Activated T-helper 2 cell treated with anti-CD3 and anti-CD28 coated beads, Interferon-gamma antibody, Interleukin-2, Interleukin-4, amounts not matched to agents 10 μg/mL and 5 μg/mL and 100 μg/mL, durations not matched to agents 14 hours and 24 hours and 36 hours (primary cell): ENCODE measurements at places on chromosomes 2 and 18. TPM values are rescaled to one million over a fixed set of nuclear protein-coding genes. Genes with fewer than 3 reads are reported as not detected.

GRCh38 chr18:24630346-24630880 lies 170.0 kb downstream of the HRH4 start:
- H3K4me3 ChIP-seq, result no peak overlapping the region
- no peaks in the 10 kb centered on the region for H3K27me3 ChIP-seq
- DNase-seq, result no peak
- no peaks in the 10 kb centered on the region for H3K4me1 ChIP-seq
- H3K27ac ChIP-seq, result no peak overlapping the region
- no peaks in the 10 kb centered on the region for H3K36me3 ChIP-seq

- no peaks in the 10 kb centered on the region for H3K27me3 ChIP-seq
- no peak overlapping the region for H3K4me3 ChIP-seq
- H3K4me1 ChIP-seq, result no peaks in the 10 kb centered on the region
- H3K27ac ChIP-seq, result no peak overlapping the region
- DNase-seq, result no peak
- H3K36me3 ChIP-seq, result no peaks in the 10 kb centered on the region
Observed at GRCh38 chr2:190136259-190136658, 73.7 kb upstream of the MSTN start.

GRCh38 chr18:32956591-32957315 lies 183.9 kb upstream of the KLHL14 start:
- no peaks in the 10 kb centered on the region for H3K4me1 ChIP-seq
- no peaks in the 10 kb centered on the region for H3K36me3 ChIP-seq
- H3K27ac ChIP-seq, result no peak overlapping the region
- DNase-seq, result no peak
- no peak overlapping the region for H3K4me3 ChIP-seq
- no peaks in the 10 kb centered on the region for H3K27me3 ChIP-seq

DNA sequence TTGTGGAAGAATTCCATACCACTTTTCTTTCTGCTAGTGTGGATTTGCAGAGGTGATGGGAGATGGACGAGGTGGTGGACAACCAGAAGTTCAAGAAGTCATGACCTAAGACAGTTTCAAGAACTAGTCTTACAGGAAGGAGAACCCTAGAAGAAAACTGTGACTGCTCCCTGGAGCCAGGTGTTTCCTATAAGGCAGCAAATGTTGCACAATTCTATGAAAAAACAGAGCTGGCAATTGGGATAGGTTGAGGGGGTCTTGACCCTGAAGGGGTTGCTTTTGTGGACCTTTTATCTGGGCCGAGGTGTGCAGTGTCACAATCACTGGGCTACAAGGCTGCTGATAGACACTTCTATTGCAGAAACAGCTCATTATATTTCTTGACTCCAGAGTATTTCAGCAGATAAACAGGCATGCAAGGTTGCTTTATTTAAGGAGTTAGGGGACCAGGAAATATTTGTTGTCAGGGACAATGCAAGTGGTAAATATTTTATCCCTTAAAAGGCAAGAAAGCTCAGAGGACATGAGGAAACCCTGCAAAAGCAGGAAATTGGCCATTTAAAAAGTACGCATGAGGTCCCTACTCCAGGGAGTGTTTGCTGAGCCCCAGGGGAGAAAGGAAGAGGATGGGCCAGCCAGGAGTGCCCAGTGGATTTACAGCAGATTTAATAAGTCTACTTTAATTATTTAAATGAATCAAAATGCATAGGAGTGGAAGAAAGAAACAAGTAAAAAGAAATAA lies 22.9 kb downstream of the APCDD1 start:
- no peak for DNase-seq
- no peak overlapping the region for H3K27ac ChIP-seq
- H3K4me1 ChIP-seq, result no peaks in the 10 kb centered on the region
- H3K4me3 ChIP-seq, result no peak overlapping the region

DNA sequence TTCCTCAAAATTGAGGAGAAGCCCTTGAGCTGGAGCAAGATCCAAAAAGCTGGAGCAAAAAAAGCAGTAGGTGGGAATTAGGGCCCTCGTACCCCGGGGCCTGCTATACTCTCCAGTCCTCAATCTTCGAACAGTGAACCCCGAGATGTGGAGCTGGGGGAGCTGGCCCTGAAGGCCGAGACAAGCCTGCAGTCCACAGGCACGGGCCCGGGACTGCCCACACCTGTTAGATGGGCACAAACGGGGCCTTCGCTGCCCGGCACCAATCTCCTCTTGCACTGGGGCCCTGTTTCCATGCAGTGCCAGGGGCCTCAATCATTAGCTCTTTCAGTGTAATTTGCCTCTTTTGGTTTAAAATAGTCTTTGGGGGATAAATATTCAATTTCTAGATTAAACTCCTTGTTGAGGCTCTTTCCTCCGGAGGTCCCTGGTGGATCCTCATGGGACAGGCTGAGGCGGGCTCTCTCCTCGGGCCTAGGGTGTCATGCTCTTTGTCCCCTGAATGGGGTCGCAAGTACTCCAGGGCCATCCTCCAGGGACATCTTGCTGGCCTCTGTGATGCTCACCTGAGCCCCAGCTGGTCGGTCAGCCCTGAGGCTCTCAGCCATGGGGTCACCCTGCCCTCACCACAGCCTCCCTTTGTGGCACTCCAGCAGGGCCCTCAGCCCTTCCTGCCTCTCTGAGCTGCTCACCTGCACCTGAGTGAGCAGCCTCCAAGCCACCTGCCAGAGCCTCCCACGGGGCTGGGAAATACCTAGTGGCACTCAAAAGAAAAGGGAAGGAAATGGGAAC lies 223.6 kb downstream of the ALPK2 start:
- H3K27ac ChIP-seq, result no peak overlapping the region
- no peak overlapping the region for H3K4me3 ChIP-seq
- no peak for DNase-seq
- peaks cover 2% of the 10 kb centered on the region for H3K27me3 ChIP-seq
- H3K36me3 ChIP-seq, result no peaks in the 10 kb centered on the region

GRCh38 chr2:68278169-68278568 lies 25.8 kb upstream of the PPP3R1 start:
- no peaks in the 10 kb centered on the region for H3K36me3 ChIP-seq
- no peak for DNase-seq
- no peak overlapping the region for H3K27ac ChIP-seq
- peaks cover 53% of the 10 kb centered on the region for H3K27me3 ChIP-seq
- H3K4me1 ChIP-seq, result peaks cover 2% of the 10 kb centered on the region

DNA sequence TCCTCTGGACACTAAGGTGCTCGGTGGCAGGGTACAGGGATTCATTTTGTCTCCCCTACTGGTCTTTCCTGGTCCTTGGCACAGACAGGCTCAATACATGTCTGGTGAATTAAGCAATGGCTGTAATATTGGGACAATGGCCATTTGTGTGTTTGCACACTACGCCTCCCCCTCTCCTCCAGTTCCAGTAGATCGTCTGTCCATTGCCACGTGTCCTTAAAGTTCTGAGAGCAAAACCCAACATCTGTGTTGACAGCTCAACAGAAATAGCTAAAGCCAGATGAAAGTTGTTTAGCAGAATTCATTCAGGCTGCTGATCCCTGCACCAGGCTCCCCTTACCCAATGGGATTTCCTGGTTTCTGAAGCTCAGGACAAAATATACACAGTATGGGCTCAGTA lies 9.0 kb upstream of the FABP1 start:
- H3K36me3 ChIP-seq, result no peaks in the 10 kb centered on the region
- H3K4me3 ChIP-seq, result no peak overlapping the region

Gene NOL4
- total RNA-seq, result not detected in 2 replicates

Gene SKOR2
- total RNA-seq, result not detected in 2 replicates

DNA sequence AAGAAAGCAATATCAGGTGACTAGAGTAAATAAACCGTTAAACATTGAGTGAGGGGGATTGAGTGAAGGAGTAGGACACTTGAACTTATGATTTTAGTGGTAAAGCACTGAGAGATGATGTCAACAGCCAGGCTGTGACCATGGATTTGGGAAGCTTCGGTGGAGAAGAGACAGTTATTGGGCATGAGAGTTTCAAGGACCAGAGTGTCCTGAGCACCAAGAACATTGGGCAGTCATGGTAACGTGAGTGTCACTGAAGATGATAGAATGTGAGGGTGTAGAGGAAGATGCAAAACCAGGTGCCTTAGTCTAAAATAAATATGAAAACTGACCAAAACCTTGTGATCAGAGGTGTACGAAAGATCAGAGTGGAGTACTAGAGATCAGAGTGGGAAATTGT lies 248.1 kb downstream of the ASXL3 start:
- no peak overlapping the region for H3K27ac ChIP-seq
- no peaks in the 10 kb centered on the region for H3K27me3 ChIP-seq
- DNase-seq, result no peak
- no peaks in the 10 kb centered on the region for H3K36me3 ChIP-seq
- H3K4me1 ChIP-seq, result no peaks in the 10 kb centered on the region
- no peak overlapping the region for H3K4me3 ChIP-seq

DNA sequence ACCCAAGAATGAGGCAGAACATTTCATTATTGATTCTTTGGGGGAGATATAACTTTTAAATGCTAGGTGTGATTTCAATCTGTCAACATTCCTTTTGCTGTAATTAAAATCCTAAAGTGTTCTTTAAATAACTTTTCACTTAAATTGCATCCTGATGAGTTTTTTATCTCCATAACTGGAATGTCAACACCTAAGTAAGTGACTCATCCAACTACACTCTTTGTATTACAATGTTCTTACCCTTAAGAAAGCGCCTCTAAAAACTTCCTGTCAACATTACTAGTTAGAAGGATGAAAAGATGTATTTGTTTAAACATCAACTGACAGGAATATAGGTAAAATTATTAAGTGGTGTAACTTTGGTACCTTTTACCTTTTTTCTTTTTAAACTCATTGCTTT lies 1657.0 kb downstream of the LRP1B start:
- H3K36me3 ChIP-seq, result no peaks in the 10 kb centered on the region
- H3K4me1 ChIP-seq, result no peaks in the 10 kb centered on the region
- H3K27me3 ChIP-seq, result no peaks in the 10 kb centered on the region
- no peak overlapping the region for H3K27ac ChIP-seq

DNA sequence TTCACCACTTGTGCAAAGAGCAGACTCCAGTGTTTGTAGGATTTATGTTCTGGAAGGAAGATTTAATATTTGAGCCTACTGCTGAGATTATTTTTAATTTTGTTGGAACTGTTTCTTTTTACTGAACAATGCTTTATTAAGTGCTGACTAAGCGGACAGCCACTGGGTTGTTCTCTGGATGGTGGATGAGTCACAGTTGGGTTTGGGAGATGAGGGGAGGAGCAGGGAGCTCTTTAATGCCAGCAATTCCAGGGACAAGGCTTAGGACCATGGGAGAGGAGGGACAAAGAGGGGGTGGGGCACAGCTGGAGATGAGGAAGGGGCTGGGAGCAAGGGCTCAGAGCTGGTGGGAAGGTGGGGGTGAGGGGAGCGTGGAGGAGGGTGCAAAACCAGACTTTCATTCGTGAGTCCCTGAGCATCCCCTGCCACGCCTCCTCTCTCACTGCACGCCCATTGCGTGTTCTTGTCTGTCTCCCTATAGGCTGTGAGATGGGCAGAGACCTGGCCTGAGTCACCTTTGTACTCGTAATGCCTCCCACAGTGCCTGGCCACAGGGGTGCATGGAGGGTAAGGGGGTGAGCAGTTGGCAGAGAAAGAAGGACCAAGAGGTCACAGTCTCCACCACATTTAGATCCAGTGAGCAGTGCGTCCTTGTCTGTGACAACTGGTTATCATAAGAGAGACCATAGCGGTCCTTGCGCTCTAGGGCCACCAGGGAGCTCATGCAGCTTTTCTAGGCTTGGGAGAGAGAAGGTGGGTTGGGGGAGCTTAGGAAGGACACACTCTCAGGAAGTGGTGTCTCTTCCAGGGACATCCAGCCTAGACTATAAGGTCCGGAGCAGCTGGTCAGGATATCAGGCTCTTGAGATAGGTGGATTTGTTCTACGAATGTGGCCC lies 18.4 kb downstream of the SLC4A3 start:
- no peaks in the 10 kb centered on the region for H3K36me3 ChIP-seq
- peaks cover 9% of the 10 kb centered on the region for H3K27me3 ChIP-seq
- DNase-seq, result no peak
- H3K4me1 ChIP-seq, result peaks cover 4% of the 10 kb centered on the region

- no peaks in the 10 kb centered on the region for H3K36me3 ChIP-seq
- no peak for DNase-seq
- H3K27me3 ChIP-seq, result no peaks in the 10 kb centered on the region
- no peak overlapping the region for H3K27ac ChIP-seq
- no peak overlapping the region for H3K4me3 ChIP-seq
Observed at GRCh38 chr2:237389831-237390230, 24.1 kb downstream of the COL6A3 start.

GRCh38 chr2:26448651-26449050 lies 29.3 kb downstream of the OTOF start:
- no peaks in the 10 kb centered on the region for H3K36me3 ChIP-seq
- H3K4me1 ChIP-seq, result no peaks in the 10 kb centered on the region
- H3K27me3 ChIP-seq, result peaks cover 4% of the 10 kb centered on the region
- no peak for DNase-seq
- H3K4me3 ChIP-seq, result no peak overlapping the region

Gene BOLL
- not detected in 2 replicates for total RNA-seq

DNA sequence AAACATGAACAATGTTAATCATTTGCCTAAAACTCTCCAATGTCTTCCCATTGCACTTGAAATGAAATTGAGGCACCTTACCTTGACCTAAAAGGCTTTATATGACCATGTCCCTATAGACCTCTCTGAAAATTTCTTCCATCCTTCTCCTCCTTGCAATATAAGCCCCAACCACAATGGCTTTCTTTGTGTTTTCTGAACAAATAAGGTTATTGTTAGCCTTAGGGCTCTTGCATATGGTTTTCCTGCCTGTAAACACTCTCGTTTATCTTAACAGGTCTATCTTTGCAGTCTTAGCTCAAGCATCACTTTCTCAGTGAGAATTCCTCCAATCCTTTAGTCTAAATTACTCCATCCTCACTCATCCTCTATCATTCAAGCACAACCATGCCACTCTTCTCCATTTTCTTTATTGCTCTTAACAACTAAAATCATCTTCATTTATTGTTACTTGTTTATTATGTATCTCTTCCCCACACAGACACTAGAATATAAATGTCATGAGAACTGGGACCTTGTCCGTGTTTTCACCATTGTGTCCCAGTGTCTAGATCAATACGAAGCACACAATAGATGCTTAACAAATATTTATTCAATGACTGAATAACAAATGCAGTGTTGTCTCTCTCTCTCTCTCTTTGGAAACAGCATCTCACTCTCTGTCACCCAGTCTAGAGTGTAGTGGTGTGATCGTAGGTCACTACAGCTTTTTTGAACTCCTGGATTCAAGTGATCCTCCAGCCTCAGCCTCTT lies 129.3 kb downstream of the RDH14 start:
- peaks cover 6% of the 10 kb centered on the region for H3K27me3 ChIP-seq
- no peaks in the 10 kb centered on the region for H3K36me3 ChIP-seq
- H3K4me1 ChIP-seq, result no peaks in the 10 kb centered on the region
- DNase-seq, result no peak
- no peak overlapping the region for H3K27ac ChIP-seq
